ENCODE measurements at places on chromosomes 4 and X.

- DNase-seq, result no peak
Measured at GRCh38 chr4:180990931-180991330, 1252.3 kb upstream of the TENM3 start.

- no peak for DNase-seq
Measured at GRCh38 chr4:68962868-68963267, 11.3 kb upstream of the UGT2A3 start.

DNA sequence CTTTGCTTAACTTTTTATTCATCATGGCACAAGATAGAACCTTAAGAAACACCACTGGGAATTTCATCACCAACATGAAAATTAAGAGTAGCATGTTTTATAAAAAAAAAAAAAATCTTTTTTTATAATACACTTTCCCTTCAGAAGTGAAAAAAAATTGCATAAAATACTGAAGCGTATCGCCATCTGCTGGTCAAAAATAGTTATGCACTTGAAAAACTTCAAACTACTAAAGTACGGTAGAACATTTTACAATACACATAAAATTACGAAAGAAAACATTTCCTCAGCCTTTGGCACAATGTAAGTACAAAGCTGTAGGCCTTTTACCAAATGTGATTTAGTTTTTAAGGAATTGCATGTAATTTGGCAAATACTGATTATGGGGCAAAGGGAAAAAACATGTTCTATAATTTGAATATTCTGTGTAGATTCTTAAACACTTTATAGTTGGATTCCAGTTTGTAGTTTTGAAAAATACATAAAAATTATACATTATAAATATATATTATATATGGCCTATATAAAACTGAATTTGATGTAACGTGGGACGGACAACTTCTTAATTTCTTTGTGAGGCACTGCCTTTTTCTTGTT lies 26.5 kb downstream of the HCCS start:
- DNase-seq, result no peak

- DNase-seq, result no peak
Measured at GRCh38 chr4:85419103-85419502, 55.8 kb upstream of the ARHGAP24 start.

GRCh38 chr4:4721636-4722035 lies 137.8 kb upstream of the MSX1 start:
- no peak for DNase-seq

GRCh38 chr4:86981789-86982188 lies 47.0 kb downstream of the AFF1 start:
- no peak for DNase-seq

GRCh38 chrX:17692709-17693346 lies 44.5 kb upstream of the SCML1 start:
- DNase-seq, result no peak

DNA sequence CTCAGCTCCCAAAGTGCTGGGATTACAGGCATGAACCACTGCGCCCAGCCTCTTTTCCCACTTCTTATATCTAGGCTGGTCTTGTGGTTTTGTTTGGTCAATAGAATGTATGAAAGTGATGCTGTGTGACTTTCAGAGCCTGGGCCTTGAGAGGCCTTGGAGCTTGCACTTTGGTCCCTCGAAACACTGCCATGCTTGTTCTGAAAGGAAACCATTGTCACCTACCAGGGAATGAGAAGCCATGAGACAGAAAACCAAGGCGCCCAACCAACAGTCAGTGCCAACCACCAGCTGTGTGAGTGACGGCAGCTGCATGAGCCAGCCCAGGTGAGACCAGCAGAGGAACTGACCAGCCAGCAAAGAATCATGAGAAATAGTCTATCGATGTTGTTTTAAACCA lies 57.4 kb downstream of the SCD5 start:
- DNase-seq, result no peak

DNA sequence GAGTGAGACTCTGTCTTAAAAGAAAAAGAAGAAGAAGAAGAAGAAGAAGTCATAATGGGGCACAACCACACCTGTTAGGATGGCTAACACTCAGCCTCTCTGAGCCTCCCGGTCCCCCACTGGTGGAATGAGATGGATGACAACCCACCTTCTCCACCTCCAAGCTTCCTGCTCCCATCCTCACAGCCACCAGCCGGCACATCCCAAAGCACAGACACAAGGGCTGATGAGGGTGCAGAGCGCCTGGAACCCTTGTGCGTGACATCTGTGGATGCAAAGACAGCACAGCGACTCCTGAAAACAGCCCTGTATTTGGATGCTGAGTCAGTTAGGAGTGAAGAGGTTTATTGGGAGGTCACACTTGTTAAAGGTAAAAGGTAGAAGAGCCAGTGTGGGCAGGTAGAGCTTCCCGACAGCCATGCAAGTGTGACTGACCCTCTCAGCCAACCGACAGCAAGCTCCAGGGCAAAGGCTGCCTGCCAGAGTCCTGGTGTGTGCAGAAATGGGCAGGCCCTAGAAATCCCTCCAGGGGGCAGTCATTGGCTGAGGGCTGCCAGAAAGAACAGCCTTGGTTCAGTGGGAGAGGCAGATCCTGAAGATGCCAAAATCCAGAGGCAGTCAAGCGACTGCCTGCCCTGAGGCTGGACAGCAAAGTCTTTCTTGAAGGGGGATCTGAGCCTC lies 26.6 kb upstream of the MAN2B2 start:
- no peak for DNase-seq

DNA sequence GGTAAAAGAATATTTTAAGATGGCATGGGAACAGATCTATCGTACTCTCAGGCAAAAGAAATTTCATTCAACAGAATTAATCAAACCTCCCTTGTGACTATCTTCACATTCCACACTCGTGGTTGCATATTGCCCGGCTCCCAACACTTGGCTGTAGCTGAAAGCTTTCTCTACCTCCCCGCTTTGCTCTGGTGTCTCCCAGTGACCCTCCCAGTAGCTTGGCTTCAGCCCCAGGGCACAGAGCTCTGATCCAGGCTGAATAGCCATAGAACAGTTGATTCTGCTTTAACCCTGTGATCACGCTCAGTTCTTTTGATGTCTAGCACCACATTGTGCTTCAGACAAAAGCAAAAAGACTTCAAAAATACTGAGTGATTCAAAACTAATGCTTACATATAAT lies 24.6 kb downstream of the SLC7A11 start:
- DNase-seq, result no peak

DNA sequence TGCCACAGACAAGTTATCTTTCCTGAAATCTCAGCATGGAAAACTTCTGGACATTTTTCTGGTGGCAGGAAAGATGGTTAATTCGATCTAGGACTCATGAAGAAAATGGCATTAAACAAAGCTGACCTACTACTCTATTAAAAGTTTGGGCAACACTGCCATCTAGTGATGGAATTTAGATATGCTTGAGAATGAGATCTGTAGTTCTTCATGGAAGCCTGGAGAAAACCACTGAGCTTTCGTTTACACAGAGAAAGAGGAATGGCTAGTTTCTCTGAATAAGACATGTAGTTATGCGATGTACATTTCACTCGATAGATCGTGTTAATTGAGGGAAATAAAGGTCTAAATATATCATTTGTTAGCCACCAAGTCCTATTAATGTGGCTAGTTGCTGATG lies 51.7 kb upstream of the CHRDL1 start:
- no peak for DNase-seq

DNA sequence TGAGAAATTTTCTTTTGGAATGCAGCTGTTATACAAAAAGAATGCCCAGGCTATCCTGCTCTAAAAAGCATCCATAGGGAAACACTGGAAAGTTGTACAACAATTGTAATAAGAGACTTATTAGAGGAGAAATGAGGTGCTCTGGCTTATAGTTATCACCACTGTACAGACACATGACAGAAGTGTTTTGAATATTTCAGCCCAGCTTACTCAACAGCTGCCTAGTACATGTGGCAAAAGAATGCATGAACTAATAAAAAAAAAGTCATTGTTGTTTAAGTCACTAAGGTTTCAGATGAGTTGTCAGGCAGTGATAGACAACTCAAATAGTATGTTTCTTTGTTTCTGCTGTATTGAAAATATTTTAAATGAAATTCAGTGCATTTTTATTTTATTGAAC lies 307.7 kb downstream of the GPM6A start:
- DNase-seq, result no peak

DNA sequence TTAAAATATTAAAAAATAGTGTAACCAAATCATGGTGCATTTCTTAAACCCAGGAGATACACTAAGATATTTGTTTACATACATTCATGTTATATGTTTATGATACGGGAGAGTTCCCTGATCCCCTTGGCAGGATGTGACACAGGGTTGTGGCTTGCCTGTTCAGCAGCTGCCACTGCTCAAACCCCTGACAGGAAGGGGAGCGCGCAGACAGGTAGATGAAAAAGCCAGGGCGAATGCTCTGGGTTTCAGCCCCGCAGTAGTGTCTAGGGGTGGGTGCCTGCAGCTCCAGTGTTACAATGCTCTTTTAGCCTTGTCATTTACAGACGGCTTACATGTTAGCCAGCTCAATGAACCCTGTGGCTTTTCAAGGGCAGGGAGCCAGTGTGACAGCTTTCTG lies 1343.8 kb upstream of the IGFBP7 start:
- no peak for DNase-seq

GRCh38 chr4:168648929-168649328 lies 152.1 kb downstream of the PALLD start:
- no peak for DNase-seq

DNA sequence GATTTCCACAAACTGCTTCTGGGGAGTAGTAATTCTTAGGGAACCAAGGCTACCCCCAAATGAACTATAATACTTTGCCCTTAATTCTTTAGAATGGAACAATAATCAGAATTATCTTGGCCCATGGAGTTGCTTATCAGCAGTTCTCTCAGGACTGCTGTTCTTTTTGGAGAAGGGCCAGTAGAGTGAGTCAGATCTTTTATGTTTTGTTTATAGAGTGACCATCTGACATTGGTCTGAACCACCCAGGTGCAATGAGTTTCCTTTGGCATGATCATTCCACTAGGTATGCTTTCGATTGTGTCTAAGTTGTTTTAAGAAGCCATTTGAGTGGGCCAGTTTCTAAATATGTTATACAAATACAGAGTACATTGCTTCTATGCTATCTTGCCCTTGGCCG lies 31.8 kb downstream of the PRRG1 start:
- no peak for DNase-seq

GRCh38 chr4:23332313-23332712 lies 557.5 kb downstream of the PPARGC1A start:
- DNase-seq, result no peak

DNA sequence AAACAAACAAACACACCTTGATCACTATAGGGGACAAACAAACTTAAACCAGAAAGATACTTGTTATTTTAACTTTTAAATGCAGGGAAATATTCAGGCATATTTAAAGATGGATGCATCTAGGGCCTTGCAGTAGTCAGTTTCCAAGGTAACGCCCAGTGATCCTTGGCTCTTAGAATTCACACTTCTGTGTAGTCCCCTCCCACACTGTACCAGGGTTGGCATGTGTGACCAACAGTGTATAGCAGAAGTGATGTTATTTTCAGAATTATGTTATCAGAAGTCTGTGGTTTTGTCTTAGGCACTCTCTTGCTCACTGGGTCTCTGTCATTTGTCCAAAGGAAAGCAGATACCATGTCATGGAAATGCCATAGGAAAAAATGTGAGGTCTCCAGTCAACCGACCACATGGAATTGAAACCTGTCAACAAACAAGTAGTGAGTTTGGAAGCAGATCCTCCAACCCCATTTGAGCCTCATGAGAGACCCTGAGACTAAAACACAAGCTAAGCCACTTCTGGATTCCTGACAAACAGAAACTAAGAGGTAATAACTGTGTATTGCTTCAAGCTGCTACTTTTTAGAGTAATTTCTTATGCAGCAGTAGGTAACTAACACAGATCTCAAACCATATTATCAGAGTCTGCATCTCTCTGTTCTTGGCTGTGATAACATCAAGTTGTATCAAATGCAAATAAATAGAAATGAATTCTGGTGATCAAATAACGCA lies 670.3 kb downstream of the KCTD8 start:
- no peak for DNase-seq
